Transverse colon (tissue), 4 donors: ENCODE measurements at places on chromosomes 6 and 20.

DNA sequence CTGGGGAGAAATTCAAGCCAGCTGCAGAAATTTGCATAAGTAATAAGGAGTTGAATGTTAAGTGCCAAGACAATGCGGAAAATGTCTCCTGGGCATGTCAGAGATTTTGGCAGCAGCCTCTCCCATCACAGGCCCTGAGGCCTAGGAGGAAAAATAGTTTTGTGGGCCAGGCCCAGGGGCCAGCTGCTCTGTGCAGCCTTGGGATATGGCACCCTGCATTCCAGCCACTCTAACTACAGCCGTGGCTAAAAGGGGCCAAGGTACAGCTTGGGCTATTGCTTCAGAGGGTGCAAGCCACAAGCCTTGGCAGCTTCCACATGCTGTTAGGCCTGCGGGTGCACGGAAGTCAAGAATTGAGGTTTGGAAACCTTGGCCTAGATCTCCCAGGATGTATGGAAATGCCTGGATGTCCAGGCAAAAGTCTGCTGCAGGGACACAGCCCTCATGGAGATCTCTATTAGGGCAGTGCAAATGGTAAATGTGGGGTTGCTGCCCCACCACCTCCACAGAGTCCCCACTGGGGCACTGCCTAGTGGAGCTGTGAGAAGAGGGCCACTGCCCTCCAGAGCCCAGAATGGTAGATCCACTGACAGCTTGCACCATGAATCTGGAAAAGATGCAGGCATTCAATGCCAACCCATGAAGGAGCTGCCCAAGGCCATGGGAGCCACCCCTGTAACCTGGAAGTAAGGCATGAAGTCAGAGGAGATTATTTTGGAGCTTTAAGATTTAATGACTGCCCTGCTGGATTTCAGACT is 126.5 kb downstream of the DTNBP1 start:
- no peak for DNase-seq

DNA sequence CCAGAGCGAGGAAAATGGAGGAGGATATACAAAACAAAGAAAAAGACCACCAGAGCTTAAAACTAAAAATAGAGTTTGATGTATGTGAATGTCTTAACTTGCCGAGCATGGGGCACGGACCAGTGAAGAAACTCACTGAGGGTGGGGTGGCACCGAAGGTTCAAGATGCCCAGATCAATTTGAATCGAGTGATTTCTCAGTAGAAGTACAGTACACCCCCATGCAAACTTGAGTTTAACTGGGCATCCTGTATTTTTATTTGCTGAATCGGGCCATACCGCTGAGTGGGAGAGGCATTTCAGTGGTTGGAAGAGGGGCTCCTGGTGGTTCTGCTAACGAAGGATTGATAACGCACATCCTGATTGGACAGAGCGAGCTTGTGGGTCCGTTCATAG is 81.7 kb downstream of the ANKRD60 start:
- DNase-seq, result no peak

GRCh38 chr20:62073323-62073722 is 7.6 kb upstream of the TAF4 start:
- no peak for DNase-seq

DNA sequence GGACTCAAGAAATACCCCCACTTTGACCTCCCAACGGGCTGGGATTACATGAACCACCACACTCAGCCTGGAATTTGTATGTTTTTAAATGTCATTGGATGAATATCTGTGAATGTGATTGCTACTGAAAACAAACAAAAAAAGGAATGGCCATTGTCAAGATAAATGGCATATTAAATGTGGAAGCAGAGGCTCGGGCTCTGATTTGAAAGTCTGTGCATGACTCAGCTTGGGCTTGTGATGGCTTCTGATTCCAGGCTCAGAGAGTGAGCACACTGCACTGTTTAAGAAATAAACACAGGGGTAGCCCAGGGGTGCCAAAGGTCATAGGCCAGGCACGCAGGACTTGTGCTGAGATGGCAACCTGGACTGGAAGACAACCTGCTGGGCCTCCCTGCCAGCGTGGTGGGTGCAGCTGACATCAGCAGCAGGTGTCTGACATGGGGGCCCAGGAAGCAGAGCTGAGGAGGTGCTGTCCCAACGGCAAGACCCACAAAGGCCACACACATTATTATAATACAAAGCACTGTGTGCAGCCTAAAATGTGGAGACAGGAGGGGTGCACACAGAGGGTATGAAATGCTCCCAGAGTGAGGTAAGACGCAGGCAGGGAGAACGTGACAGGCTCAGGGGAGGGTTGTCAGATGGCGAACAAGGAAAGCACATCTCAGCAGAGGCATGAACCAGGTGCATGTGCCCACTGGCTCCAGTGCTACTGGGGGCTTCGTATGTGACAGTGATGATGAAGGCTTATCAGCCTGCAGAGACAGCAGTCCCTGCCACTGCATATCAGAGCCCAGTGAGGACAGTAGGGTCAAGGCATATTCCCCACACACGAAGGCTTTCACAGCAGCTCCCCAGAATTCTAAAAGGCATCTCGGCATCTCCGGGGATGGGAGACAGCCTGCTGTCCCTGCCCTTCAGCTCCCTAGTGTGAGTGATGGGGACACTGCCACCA is 169.4 kb downstream of the SYNDIG1 start:
- no peak for DNase-seq

GRCh38 chr6:26332074-26332387 is 33.0 kb upstream of the BTN3A2 start:
- no peak for DNase-seq
